ENCODE measurements at places on chromosomes 11 and 22.
A peak's percentile ranks its signal among the peaks of the same experiment; 100 is the strongest.

DNA sequence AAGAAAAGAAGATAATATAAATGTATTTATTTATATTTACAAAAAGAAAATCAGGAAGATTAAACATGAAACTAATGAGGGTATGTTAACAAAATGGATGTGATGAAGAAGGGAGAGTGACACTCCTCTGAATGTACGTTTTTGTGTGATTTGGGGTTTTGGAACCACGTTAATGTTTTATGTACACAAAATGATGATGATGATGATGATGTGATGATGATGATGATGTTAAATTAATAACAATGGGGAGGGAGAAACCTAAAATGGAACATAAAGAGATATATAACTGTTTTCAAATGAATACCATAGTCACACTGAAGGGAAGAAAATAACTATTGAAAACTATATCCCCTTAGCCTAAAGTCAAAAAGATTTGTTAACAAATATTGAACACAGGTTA is 143.1 kb downstream of the RCN1 start:
- no peak for DNase-seq

DNA sequence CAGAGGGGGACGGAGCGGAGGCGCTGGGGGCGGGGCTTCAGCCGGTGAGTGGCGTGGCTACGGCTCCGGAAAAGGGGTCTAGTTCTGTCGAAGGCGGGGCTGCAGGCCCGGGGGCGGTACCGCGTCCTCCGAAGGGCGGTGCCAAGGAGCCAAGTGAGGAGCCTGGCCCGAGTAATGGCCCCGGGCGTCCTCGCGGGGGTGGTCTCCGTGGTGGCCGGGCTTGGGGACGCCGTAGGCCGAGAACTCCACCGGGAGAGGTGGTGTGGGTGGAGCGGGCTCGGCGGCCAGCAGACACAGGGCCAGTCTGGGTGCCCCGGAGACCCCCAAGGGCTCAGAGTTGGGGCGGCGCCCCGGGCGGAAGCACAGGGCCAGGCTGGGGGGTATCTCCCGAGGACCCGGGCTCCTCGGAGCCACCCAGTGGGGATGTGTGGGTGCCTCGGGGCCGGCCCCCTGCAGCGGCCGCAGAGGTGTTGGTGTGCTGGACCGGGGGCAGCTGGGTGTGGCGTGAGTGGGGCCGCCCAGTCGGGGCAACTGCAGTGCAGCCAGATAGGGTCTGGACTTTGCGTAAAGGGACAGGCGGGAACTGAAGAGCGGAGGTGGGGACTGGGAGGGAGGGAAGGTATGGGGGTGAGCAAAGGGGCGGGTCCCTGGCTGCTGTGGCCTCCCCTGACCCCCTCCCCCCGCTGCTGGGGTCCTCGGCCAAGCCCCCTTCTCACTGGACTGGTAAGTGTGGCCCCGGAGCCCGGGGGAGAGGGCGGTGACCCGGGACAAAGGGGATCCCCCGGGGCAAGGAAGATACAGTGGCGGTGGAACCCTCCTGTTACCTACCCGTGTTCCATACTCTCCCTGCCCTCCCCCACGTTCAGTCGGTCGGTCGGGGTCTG is 838 bp downstream of the FKBP2 start:
- no peak for DNase-seq

DNA sequence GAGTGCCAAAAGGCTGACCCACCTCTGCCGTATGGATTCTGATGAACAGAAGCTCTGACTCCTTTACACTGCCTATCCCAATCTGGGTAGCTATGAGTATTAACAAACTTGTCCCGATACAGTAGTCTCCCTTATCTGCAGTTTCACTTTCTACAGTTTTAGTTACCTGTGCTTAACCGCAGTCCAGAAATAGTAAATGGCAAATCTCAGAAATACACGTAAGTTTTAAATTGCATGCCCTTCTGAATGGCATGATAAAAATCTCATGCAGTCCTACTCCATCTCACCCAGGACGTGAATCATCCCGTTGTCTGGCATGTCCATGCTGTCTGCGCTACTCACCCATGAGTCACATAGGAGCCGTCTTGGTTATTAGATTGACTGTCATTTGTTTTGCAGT is 68.8 kb downstream of the SNX19 start:
- no peak for DNase-seq

GRCh38 chr11:58912124-58912523 is 27.2 kb upstream of the GLYATL1 start:
- no peak for DNase-seq

- DNase-seq = no peak
Observed at GRCh38 chr11:61377461-61378160, 14.8 kb upstream of the TMEM216 start.

- DNase-seq = no peak
Observed at GRCh38 chr11:121047926-121048325, 24.0 kb downstream of the TBCEL start.

- DNase-seq = peak; percentile 68
Observed at GRCh38 chr22:31248138-31248745, 36.1 kb downstream of the LIMK2 start.

DNA sequence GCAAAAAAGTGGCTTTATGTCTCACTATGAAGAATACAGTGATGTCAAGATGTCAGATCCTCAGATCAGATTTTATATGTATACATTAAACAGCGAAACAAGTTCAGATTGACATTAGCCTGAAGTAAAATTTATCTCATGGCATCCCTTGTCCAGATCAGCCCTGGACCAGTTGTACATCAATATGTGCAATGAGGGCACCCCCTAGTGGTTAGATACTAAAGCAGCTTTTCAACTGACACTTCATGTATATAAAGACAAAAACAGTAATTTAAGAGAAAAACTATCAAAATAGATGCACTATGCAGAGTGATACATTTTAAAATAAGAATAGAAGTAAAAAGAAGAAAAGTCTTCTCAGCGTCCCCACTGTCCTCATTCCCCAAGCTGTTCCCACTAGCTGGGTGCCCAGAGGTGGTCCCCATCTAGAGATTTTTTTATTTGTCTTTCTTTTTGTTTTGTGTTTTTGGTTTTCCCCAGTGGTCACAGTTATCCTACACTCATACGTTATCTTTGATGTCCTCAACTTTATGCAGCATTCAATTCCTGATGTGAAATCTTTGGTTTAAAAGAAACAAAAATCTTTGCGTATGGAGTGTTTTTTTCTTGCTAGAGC is 2193.4 kb upstream of the RAG2 start:
- no peak for DNase-seq

DNA sequence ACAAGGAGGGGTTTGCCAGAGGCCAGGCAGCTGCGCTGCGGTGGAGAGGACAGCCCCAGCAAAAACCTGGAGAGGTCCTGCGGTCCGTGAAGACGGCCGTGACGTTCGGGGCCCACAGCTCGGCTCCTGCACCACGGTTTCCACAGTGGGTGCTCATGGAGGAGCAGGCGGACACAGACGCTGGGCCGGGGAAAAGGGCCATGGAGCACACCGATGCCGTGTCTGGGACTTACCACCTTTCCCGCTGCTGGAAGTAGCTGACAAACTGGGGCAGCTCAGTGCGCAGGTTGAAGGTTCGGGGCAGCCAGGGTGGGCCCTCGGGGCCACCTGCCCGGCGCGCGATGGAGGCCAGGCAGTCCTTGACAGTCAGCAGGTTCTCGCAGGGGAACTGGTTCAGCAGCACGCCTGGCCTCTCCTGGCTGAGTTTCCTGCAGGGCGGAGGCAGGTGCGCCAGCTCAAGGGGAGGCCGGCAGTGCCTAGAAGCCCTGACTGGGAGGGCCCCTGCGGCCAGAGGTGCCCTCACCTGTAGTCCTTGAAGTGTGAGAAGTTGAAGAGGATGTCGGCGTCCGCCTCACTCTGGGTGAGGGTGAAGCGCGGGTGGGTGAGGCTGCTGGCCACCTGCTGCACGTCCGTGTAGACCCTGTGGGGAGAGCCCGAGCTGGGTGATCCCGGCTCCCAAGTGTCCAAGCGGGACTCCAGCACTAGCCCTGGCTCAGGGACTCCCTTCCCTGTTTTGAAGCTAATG is 12.8 kb downstream of the TTLL12 start:
- DNase-seq = no peak

DNA sequence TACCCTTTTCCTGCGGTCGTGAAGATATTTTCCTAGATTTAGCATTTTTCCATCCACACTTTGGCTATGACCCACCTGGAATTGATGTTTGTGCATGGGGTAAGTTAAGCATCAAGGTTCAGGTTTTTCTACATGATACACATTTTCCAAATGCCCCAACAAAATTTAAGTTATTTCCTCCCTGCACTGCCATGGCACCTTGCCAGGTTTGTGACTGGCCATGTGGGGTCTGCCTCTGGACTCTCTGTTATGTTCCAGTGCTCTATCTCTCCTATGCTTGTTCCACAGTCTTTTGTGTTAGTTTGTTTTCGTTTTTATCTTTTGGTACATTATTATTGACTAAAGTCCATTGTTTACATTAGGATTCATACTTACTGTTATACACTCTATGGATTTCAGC is 934.3 kb downstream of the TBC1D22A start:
- no peak for DNase-seq

GRCh38 chr11:76672431-76673175 is 2.1 kb upstream of the LRRC32 start:
- DNase-seq = peak; percentile 59

GRCh38 chr11:34869425-34869824 is 46.8 kb downstream of the APIP start:
- no peak for DNase-seq

DNA sequence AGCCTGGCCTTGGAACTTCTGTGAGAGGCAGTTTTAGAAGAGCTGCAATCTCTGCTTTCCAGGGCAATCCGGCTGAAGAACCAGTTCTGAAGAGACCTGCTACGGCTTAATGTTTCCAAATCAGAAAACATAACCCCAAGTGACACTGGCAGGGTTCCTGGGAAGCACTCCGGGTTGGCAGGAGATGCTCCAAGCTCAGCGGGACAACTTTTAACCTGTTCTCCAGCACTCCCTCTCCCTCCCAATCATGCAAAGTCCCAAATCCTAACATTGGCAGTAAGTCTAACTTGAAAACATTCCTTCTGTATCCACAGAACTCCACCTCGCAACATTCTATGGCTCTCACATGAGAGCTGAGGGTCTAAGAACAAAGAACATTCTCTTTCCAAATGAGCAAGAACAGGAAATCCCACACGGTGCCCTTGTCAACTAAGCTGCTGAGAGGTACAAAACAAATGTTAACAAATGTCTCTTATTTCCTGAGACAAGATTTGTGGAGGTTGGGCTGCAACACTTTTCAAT is 48.5 kb upstream of the MN1 start:
- DNase-seq = no peak

DNA sequence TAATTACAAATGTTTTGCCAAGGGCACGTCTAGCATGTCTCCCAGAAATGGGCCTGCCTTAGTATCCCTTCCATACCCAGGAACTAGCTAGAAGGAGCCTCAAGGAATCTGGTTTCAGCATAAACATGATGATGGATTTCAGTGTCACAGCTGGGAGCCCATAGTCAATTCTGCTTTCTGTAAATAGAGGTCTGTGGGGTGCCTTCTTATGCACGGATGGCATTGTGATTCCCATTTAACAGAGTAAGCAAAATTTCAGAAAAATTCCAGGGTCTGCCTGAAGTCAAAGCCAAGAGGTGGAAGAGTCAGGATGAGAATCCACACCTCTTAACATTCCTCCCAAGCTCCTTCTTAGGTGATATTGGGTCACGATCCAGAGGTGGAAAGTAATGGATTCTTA is 12.1 kb downstream of the DUSP18 start:
- DNase-seq = no peak

GRCh38 chr22:48647606-48648515 is 1179.8 kb downstream of the BRD1 start:
- no peak for DNase-seq

DNA sequence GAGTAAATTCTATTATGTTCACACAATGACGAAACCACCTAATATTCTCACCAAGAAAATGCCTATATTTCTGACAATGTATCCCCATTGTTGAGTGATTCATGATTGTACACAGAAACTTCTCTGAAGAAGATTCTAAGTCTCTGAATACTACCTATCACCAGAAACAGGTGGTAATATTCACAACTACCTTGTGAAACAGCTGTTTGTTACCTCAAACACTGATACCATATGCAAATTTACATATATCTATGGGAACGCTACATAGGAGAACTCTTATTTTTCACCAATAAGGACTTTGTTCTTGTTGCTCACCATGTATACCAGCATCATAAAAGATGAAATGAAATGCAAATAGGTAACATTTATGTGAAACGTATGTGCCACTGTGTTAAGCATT is 59.3 kb downstream of the PDGFD start:
- DNase-seq = no peak

DNA sequence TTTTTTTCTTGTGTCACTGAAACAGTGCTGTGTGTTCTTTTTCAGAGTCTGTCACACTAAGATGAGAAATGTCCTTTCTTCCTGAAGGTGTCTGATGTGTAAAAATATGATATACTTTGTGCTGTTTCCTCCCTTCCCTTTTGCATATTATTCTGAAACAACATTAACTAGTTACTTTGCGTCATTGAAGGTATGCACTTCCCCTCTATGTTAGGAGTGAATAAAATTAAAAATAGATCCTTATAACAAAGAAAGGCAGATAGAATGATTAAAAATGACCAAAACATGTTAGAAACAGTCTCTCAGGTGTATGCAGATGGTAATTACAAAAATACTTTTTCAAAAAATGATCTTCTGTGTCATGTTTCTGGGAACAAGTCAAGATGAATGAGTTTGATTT is 1.6 kb upstream of the RAB30 start:
- DNase-seq = no peak

GRCh38 chr22:40198733-40199132 is 21.0 kb downstream of the TNRC6B start:
- DNase-seq = no peak

DNA sequence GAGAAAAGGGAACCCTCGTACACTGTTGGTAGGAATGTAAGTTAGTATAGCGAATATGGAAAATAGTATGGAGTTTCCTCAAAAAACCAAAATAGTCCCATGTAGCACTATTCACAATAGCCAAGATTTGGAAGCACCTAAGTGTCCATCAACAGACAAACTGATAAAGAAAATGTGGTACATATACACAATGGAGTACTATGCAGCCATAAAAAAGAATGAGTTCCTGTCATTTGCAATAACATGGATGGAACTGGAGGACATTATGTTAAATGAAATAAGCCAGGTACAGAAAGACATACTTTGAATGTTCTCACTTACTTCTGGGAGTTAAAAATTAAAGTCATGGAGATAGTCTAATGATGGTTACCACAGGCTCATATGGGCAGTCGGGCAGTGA is 64.0 kb upstream of the RAB1B start:
- DNase-seq = no peak

GRCh38 chr11:27319072-27319471 is 43.9 kb downstream of the CCDC34 start:
- no peak for DNase-seq

Data from activated T-cell treated with anti-CD3 and anti-CD28 coated beads, Interleukin-2, amount 50 U/mL, for 24 hours (primary cell).